ENCODE measurements at places on chromosomes 13 and 19.

GRCh38 chr19:10036601-10037071 is 23.4 kb downstream of the RDH8 start:
- no peak for DNase-seq

DNA sequence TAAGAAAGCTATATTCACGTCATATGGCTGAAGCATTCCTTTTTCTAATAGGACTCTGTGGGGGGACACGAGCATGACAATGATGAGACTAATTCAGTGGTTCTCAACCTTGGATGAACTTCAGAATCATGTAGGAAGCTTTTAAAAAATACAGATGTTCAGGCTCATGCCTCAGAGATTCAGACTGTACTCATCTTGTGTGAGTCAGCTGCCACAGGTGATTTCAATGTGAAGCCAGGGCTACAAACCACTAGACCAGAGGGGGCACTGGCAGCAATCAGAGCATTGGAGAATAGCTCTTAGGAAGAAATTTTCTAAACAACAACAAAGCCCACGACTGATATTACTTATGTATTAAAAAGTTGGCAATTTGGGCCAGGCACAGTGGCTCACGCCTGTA is 91.7 kb downstream of the SERP2 start:
- no peak for DNase-seq

- no peak for DNase-seq
Observed at GRCh38 chr19:33674626-33675367, 53.0 kb downstream of the CHST8 start.

GRCh38 chr19:8001651-8001994 is 3.8 kb downstream of the ELAVL1 start:
- DNase-seq = no peak

GRCh38 chr13:19984430-19985218 is 26.1 kb downstream of the ZMYM2 start:
- peak; percentile 2 for DNase-seq

DNA sequence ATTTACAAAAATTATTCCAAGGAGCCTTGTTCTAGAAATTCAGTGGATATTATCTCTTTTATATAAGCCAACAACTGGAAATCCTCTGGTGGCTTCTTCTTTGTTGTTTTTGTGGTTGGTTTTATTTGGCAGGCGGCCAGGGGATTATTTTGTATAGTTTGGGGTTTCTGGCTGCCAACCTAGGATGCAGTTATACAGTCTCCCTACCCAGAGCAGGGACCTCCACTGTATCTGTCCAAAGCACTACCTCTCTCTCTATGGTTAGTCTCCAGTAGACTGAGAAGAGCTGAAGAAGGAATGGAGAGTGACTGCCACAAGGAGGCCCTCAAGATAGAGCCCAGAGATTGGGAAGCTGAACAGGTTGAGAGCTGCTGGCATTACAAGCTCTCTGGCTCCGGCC is 80.2 kb downstream of the ZAR1L start:
- no peak for DNase-seq

GRCh38 chr19:39046037-39046821 is 13.9 kb upstream of the FBXO27 start:
- DNase-seq = no peak

DNA sequence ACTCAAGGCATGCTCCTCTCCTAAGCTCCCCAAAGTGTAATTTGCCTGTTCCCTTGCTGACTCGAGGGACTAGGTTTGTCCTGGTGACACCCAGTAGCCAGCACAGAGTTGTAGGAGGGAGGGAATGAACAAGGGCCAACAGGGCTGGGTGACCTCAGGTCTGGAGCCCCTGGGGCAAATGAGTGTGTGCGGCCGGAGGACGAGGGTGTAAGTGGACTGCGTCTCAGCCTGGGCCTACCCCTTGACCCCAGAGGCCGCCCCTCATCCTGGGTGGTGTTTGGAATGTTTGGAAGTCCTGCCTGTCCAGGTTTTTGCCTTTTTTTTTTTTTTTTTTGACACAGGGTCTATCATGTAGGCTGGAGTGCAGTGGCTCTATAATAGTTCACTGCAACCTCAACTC is 1.3 kb upstream of the ZNF653 start:
- DNase-seq = no peak

GRCh38 chr19:28705008-28705407 is 507.9 kb downstream of the UQCRFS1 start:
- DNase-seq = peak; percentile 53

Data from GM04503 (cell line).